ENCODE measurements at places on chromosomes 4 and X.

- DNase-seq, result no peak
- no peak overlapping the region for H3K4me3 ChIP-seq
- no peak overlapping the region for H3K27ac ChIP-seq
- no peaks in the 10 kb centered on the region for H3K36me3 ChIP-seq
- H3K4me1 ChIP-seq, result no peaks in the 10 kb centered on the region
Observed at GRCh38 chr4:67030636-67031035, 514.7 kb downstream of the CENPC start.

GRCh38 chrX:51889851-51890250 lies 3.6 kb upstream of the MAGED1 start:
- H3K27ac ChIP-seq, result no peak overlapping the region
- no peaks in the 10 kb centered on the region for H3K27me3 ChIP-seq
- peaks cover 8% of the 10 kb centered on the region for H3K36me3 ChIP-seq
- H3K4me1 ChIP-seq, result peaks cover 13% of the 10 kb centered on the region
- no peak for DNase-seq

DNA sequence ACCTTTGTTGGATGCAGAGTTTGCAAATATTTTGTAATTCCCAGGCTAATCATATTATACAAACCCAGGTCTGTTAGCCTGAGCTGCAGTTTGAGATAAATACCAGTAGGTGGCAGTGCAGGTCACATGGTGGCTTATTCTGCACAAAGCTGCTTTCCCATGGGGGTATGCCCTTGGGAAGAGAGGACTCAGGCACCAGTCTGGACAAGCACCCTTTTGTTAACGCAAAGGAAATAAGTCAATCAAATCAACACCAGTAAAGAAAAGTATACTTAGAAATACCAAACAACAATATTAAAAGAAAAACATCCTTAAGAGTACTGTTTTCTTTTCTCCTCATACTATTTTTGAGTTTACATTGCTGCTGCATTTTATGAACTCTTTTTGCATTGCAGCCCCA lies 389.0 kb upstream of the ZFP42 start:
- no peak overlapping the region for H3K4me3 ChIP-seq
- no peak for DNase-seq
- H3K27ac ChIP-seq, result no peak overlapping the region

DNA sequence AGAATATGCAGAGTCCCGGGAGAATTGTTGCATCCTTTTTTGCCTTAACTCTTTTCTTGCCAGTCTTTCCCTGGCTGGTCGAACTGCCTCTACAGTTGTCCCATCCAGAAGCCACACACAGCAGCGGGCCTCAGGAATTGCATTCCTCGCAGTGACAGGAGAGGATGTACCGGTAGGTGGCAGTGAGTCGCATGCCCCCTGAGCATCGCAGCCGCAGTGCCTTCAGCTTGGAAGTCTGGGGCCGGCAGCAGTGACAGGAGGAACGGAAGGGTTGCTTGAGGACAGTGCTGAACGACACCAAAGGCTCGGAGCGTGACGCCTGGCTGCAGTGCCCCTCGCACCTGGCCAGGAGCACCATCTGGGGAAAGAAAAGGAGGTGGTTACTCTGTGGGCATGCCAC lies 23.5 kb downstream of the NDP start:
- peak overlapping the region; percentile 30 for H3K4me3 ChIP-seq
- peak overlapping the region; percentile 59 for H3K27ac ChIP-seq
- H3K27me3 ChIP-seq, result peaks cover 2% of the 10 kb centered on the region
- H3K36me3 ChIP-seq, result no peaks in the 10 kb centered on the region
- no peak for DNase-seq

GRCh38 chr4:85420831-85421230 lies 54.1 kb upstream of the ARHGAP24 start:
- no peaks in the 10 kb centered on the region for H3K27me3 ChIP-seq
- no peak for DNase-seq
- no peaks in the 10 kb centered on the region for H3K4me1 ChIP-seq
- H3K4me3 ChIP-seq, result no peak overlapping the region
- H3K36me3 ChIP-seq, result no peaks in the 10 kb centered on the region

- H3K4me1 ChIP-seq, result no peaks in the 10 kb centered on the region
- no peaks in the 10 kb centered on the region for H3K27me3 ChIP-seq
- DNase-seq, result no peak
Observed at GRCh38 chr4:79059631-79060399, 120.6 kb upstream of the PAQR3 start.

DNA sequence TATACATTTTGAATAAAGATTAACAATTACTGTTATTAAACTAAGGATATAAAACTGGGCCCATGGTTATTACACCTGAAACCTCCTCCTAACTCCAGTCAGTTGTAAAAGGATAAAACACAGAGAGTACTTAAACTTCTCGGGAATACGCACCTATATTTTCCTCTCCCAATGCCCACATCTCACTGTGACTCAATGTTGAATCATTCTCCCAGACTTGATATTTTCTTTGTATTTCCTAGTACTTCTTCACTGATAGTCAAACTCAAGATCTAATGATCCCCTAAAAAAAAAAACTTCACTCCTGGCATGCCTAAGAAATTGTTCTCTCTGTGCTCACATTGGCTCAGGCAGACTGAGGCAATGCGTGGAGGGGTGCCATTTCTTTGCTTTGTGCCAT lies 212.5 kb upstream of the DKK2 start:
- no peaks in the 10 kb centered on the region for H3K4me1 ChIP-seq
- DNase-seq, result no peak
- no peaks in the 10 kb centered on the region for H3K36me3 ChIP-seq
- H3K27ac ChIP-seq, result no peak overlapping the region
- no peak overlapping the region for H3K4me3 ChIP-seq
- H3K27me3 ChIP-seq, result no peaks in the 10 kb centered on the region

- H3K4me1 ChIP-seq, result peaks cover 27% of the 10 kb centered on the region
- H3K4me3 ChIP-seq, result no peak overlapping the region
- DNase-seq, result no peak
- peaks cover 11% of the 10 kb centered on the region for H3K36me3 ChIP-seq
Observed at GRCh38 chr4:121168446-121169281, 4.5 kb upstream of the TNIP3 start.

- H3K4me1 ChIP-seq, result no peaks in the 10 kb centered on the region
- DNase-seq, result no peak
- no peak overlapping the region for H3K27ac ChIP-seq
Observed at GRCh38 chr4:51960486-51960885, 59.7 kb downstream of the LRRC66 start.
